Activated naive CD4-positive, alpha-beta T cell treated with anti-CD3 and anti-CD28 coated beads for 36 hours (primary cell): ENCODE measurements at places on chromosomes 3 and 15. TPM values are rescaled to one million over a fixed set of nuclear protein-coding genes. Genes with fewer than 3 reads are reported as not detected.

The WNT5A gene
- not detected for total RNA-seq

The CTXN2 gene
- total RNA-seq: not detected

The TRAT1 gene
- 17.7 TPM for total RNA-seq

The CCDC66 gene
- 29.0 TPM for total RNA-seq

The RPUSD3 gene
- total RNA-seq: 83.7 TPM

The CKMT1B gene
- total RNA-seq: 1.0 TPM

The SST gene
- total RNA-seq: not detected

The ACSBG1 gene
- total RNA-seq: not detected

The NDN gene
- 1.6 TPM for total RNA-seq

The IL16 gene
- 36.4 TPM for total RNA-seq

The WDR93 gene
- total RNA-seq: not detected

The SLC4A7 gene
- total RNA-seq: 39.0 TPM

The AGBL1 gene
- not detected for total RNA-seq

The IL20RB gene
- total RNA-seq: 0.59 TPM

The MEGF11 gene
- not detected for total RNA-seq

DNA sequence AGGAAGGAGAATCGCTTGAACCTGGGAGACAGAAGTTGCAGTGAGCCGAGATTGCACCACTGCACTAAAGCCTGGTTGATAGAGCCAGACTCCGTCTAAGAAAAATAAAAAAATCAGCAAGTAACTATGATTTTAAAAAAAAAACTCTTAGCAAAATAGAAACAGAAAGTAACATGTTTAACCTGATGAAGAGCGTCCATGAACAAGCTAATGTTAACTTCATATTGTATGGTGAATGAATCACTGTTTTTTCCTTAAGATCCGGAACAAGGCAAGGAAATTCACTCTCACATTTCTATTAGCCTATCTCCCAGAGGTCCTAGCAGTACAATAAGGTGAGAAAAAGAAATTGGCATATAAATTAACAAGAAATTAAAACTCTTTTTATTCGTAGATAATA, 69.0 kb downstream of the RFX7 start:
- DNase-seq: no peak

GRCh38 chr3:94004301-94004910, 24.0 kb downstream of the STX19 start:
- DNase-seq: no peak

DNA sequence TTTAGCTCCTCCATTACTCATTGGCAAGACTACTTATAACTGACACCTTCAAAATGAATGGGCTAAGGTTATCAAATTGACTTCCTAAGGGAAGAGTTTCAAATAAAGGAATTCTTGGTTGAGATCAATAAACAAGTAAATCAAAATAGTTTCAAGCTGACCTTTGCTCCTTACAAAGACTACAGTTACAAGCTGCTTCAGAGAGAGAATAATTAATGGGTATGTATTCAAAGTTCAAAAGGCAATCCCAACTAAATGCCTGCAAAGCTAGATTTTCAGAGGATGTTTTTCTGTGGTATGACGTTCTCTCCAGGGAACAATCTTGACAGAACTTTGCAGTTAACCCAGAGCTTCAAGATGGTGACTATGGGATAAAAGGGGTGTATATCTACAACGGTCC, 153.7 kb downstream of the SUCLG2 start:
- no peak for DNase-seq

DNA sequence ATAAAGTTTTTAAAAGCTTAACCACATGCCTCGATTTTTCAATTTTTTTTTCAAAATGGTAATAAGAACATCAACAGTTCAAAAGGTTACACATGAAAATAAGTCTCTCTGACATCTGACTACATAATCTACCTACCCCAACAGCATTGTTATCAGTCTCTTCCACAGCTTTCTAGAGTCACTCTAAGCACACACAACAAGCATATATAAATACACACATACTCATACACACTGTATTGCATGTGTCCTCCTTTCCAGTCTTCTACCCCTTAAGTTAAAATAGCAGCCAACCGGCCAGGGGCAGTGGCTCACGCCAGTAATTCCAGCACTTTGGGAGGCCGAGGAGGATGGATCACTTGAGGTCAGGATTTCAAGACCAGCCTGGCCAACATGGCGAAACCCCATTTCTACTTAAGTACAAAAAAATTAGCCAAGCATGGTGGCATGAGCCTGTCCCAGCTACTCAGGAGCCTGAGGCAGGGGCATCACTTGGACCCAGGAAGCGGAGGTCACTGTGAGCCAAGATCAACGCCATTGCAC, 12.2 kb downstream of the TBL1XR1 start:
- no peak for DNase-seq

DNA sequence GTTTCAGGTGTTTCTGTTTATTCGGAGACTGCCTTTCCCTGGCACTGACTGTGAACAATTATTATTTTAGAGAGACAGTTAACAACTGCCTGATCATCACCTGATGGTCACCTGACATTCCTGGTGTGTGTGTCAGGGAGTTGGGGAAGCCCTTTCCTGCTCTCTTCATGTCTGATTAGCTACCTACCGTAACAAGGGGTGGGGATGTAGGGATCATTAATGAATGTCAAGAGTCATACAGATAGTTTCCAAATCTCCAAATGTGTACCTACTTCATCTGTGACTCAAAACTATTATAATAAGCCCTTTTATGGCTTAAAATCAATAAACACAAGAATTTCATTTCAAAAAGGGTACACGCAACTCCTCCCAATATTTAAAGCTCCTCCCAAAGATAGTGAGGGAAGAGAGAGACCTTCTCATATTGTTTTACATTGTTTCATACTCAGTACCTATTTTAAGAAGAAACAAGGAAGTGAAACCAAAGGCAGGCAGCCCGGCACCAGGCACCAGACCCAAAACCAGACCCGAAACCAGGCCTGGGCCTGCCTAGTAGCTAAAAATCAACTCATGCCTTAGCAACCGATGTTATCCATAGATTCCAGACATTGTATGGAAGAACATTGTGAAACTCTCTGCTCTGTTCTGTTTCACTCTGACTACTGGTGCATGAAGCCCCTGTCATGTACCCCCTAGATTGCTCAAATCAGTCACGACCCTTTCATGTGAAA, 844.9 kb upstream of the ALCAM start:
- no peak for DNase-seq

DNA sequence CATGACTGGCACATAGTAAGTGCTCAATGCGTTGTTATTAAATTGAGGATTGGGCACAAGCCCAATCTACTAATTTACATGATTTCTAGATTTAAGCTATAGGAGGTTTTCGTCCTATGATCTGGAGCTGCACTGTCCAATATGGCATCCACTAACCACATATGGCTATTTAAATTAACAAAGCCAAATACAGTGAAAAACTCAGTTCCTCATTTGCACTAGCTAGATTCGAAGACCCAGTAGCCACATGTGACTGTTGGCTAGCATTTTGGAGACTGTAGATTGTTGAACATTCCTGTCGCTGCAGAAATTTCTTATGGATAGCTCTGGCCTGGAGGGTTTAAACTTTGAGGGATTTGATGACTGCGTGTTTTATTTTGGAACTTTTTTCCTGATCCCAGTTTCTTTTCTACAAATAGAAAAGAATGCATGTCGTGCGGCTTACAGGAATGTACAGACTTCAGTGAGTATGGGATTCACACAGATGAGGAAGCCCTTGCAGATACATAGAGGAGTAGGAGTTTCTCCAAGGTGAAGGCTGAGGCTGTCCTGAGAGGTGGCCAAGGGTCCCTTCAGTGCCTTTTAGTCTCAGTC, 82.8 kb downstream of the SLCO3A1 start:
- DNase-seq: no peak

GRCh38 chr3:38843898-38844297, 27.9 kb upstream of the SCN10A start:
- DNase-seq: peak; percentile 21

GRCh38 chr3:138916824-138917223, 30.1 kb downstream of the FOXL2 start:
- DNase-seq: no peak

GRCh38 chr3:33071946-33072345, 25.0 kb downstream of the GLB1 start:
- no peak for DNase-seq

GRCh38 chr15:75153087-75153486, 48.6 kb upstream of the C15orf39 start:
- DNase-seq: peak; percentile 20

GRCh38 chr3:170767576-170767941, 102.4 kb downstream of the RPL22L1 start:
- no peak for DNase-seq

GRCh38 chr15:79765081-79765480, 131.7 kb downstream of the MTHFS start:
- no peak for DNase-seq

DNA sequence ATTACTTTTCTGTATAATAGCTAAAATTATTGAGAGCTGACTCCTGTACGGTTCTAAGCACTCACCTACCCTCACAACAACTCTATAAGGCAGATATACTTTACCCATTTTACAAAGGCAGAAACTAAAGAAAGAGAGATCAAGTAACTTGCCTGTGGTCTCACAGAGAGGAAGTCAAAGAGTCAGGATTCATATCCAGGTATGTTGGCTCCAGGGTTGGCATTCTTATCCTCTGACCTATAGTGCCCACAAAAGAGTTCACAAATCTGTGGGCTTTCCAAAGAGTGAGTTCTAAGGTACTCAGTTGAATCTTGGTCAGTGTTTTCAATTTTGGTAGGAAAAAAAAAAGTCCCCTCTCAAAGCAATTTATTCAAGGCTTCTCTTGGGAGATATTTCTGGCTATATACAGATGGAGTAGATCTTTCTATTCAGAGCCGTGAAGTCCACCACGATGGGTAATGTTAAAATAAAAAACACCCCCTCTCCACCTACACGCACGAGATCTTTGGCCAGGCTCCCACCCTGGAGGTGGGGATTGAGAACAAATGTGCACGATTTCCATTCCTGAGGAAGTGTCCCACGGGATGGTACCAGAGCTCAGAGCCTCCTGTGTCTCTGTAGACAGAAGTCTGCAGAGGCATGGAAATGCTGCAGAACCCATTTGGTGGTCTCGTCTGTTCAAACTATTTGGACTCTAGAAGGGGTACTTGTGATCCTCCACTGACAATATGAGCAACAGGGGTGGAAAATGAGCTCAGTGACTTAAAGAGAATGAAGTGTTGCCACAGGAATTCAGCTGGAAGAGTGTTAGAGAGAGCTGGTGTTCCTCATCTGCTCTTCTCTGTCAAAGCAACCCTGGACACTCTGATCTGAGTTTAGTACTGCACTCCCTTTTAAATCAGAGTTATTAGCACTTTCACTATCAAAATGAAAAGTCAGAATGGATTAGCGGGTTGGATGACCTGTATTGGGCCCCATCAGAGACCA, 212.1 kb upstream of the EIF1B start:
- DNase-seq: no peak

- no peak for DNase-seq
Observed at GRCh38 chr3:171311784-171312183, 148.4 kb downstream of the TNIK start.

- no peak for DNase-seq
Observed at GRCh38 chr3:129554356-129555152, 11.6 kb downstream of the H1-8 start.

DNA sequence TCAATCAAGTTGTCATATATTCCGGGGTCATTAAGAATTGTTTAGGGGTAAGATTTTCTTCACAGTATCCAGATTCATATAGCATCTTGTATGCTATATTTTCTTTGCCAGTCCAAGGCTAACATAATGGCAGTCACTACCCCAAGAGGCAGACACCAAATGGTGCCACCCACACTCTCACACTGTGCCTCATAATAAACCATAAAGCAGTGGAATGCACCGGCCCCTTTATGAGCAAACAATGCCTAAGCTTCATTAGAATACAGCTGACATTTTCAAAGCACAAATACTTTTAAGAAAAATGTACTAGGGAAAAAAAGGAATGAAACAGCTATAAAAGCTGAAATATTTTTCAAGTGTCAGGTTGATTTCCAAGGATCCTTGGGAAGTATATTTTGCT, 121.6 kb downstream of the TFDP2 start:
- peak; percentile 73 for DNase-seq
